ENCODE measurements at places on chromosomes 5 and 9. TPM values are rescaled to one million over a fixed set of nuclear protein-coding genes. Genes with fewer than 3 reads are reported as not detected.

DNA sequence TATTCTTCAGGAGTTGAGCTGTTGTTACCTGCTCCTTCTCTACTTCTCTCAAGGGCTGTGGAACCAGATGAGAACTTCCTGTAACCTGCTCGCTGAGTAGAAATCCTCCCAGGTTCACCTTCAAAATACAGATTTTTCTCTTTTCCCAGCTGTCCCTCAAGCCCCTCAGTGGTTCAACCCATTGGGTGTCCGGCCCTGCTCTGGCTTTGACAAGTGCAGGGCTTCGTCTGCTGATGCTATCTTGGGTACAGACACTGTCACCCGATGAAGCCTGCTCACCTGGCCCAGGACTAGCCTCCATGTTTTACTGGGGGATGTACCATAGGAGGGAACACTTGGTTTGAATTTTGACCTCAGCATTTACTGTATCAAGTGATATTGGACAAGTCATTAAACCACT, 490.4 kb downstream of the IRX1 start:
- no peaks in the 10 kb centered on the region for H3K4me1 ChIP-seq
- no peaks in the 10 kb centered on the region for H3K27me3 ChIP-seq
- DNase-seq, result no peak

Gene FOXD4L6
- not detected for total RNA-seq

DNA sequence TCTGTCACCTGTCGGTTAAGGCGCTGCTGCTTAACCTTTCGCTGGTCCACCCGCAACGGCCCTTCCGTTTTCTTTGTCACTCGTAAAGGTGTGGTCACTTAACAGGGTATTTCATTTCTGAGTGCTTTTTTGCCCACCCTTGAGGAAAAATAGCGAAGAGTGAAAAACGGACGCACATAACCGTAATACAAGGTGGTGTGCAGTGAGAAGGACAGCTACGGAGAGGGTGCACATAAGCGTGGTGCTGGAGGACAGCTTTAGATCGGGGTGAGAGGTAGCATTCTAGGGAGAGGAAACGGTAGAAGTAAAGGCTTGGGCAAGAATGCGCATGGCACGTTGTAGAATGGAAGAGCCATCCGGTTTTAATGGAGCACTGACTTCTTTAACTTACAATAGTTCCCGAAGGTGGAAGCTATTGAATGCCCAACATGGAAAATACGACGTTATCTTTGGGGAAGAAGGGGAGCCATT, 761 bp downstream of the CCT5 start:
- H3K4me3 ChIP-seq, result peak overlapping the region; percentile 83
- peaks cover 24% of the 10 kb centered on the region for H3K36me3 ChIP-seq

DNA sequence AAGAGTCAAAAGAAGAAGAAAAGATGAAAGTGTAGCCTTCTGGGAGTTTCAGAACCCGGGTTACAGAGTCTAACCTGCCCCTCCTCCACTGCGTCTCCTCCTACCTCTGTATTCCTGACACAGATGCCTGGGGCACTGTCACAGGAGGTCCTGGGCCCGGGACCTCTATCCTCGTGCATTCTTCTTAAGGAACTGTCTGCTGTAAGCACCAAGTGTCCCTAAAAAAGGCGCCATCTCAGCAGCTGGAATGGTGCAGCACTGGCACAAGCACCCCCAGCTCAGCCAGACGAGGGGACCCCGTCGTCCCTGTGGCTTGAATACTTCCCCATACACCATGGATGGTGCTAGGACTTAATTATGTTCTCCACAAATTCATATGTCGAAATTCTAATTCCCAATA, 35.8 kb upstream of the MVB12B start:
- no peaks in the 10 kb centered on the region for H3K27me3 ChIP-seq
- no peak for DNase-seq
- H3K27ac ChIP-seq, result no peak overlapping the region
- no peaks in the 10 kb centered on the region for H3K36me3 ChIP-seq

- H3K4me1 ChIP-seq, result no peaks in the 10 kb centered on the region
- no peak for DNase-seq
- no peak overlapping the region for H3K27ac ChIP-seq
These were observed 29.9 kb upstream of the RANBP6 start for GRCh38 chr9:6045364-6045763.

Gene IGIP
- total RNA-seq, result 11.6 TPM

- H3K4me3 ChIP-seq, result no peak overlapping the region
- H3K36me3 ChIP-seq, result no peaks in the 10 kb centered on the region
- DNase-seq, result no peak
These were observed 331.3 kb upstream of the CCNG1 start for GRCh38 chr5:163106098-163106497.

Gene OBP2B
- not detected for total RNA-seq

DNA sequence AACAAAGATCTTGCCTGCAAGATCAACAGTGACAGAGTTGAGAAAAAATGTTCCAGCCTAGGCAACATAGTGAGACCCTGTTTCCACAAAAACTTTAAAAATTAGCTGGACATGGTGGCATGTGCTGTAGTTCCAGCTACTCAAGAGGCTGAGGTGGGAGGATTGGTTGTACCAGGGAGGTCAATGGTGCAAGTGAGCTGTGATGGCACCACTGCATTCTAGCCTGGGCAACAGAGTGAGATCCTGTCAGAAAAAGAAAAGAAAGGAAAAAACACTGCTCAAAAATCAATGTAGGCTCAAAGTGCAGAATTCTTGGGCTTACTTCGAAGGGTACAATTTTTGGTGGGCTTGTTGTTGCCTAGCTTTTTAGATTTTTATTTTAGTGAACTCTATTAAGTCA, 145.4 kb downstream of the PLPPR1 start:
- H3K4me3 ChIP-seq, result no peak overlapping the region
- no peaks in the 10 kb centered on the region for H3K36me3 ChIP-seq
- no peaks in the 10 kb centered on the region for H3K4me1 ChIP-seq
- H3K27ac ChIP-seq, result no peak overlapping the region
- no peak for DNase-seq

- H3K4me1 ChIP-seq, result no peaks in the 10 kb centered on the region
- no peaks in the 10 kb centered on the region for H3K36me3 ChIP-seq
- H3K4me3 ChIP-seq, result no peak overlapping the region
- DNase-seq, result no peak
- no peak overlapping the region for H3K27ac ChIP-seq
- peaks cover 51% of the 10 kb centered on the region for H3K27me3 ChIP-seq
These were observed 11.5 kb upstream of the FRMPD1 start for GRCh38 chr9:37639109-37639762.

GRCh38 chr5:141711687-141712086, 29.7 kb upstream of the ARAP3 start:
- no peaks in the 10 kb centered on the region for H3K27me3 ChIP-seq
- no peaks in the 10 kb centered on the region for H3K4me1 ChIP-seq
- no peak for DNase-seq
- H3K36me3 ChIP-seq, result no peaks in the 10 kb centered on the region
- H3K27ac ChIP-seq, result no peak overlapping the region

Gene PCDHGA2
- total RNA-seq, result 2.0 TPM

Gene ANKRD18B
- total RNA-seq, result 0.58 TPM

GRCh38 chr5:74352256-74352655, 288.3 kb downstream of the ENC1 start:
- DNase-seq, result no peak
- H3K36me3 ChIP-seq, result no peaks in the 10 kb centered on the region
- H3K27me3 ChIP-seq, result no peaks in the 10 kb centered on the region
- H3K4me1 ChIP-seq, result no peaks in the 10 kb centered on the region
- no peak overlapping the region for H3K4me3 ChIP-seq
- H3K27ac ChIP-seq, result no peak overlapping the region

- no peaks in the 10 kb centered on the region for H3K27me3 ChIP-seq
- no peak overlapping the region for H3K4me3 ChIP-seq
- H3K4me1 ChIP-seq, result no peaks in the 10 kb centered on the region
- H3K27ac ChIP-seq, result no peak overlapping the region
- H3K36me3 ChIP-seq, result no peaks in the 10 kb centered on the region
These were observed 600.2 kb upstream of the TLE4 start for GRCh38 chr9:78971540-78971939.

DNA sequence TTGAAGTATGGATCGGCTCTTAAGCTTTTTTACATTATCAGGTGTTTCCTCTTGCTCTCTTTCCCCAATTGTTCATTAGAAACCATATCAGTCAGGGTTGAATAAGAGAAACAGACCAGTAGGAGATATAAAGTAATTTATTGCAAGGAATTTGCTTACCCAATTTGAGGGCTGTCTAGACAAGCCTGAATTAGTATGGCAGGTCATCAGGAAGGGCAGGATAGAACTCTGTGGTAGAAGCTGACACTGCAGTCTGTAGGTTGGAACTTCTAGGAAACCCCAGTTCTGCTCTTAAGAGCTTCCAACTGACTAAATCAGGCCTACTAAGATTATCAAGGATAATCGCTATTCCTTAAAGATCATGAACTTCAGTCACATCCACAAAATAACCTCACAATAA, 24.3 kb downstream of the ISOC1 start:
- no peak overlapping the region for H3K27ac ChIP-seq
- no peaks in the 10 kb centered on the region for H3K27me3 ChIP-seq
- no peaks in the 10 kb centered on the region for H3K4me1 ChIP-seq
- H3K36me3 ChIP-seq, result no peaks in the 10 kb centered on the region
- no peak overlapping the region for H3K4me3 ChIP-seq
- DNase-seq, result no peak

Gene C9
- not detected for total RNA-seq

Gene OR1N1
- not detected for total RNA-seq

- no peaks in the 10 kb centered on the region for H3K4me1 ChIP-seq
- no peaks in the 10 kb centered on the region for H3K36me3 ChIP-seq
- no peak for DNase-seq
- no peak overlapping the region for H3K4me3 ChIP-seq
- H3K27me3 ChIP-seq, result no peaks in the 10 kb centered on the region
- H3K27ac ChIP-seq, result no peak overlapping the region
These were observed 747.8 kb downstream of the CDH18 start for GRCh38 chr5:19240170-19240569.

Gene DBH
- 0.23 TPM for total RNA-seq

GRCh38 chr9:27108981-27109541, at the start of gene TEK:
TSS of gene TEK (plus strand) at chr9:27109225. CDS start at chr9:27109591, 366 bp downstream.
- no peak within 1 kb of the TSS for H3K4me3 ChIP-seq
- H3K27me3 ChIP-seq, result no peaks in the 10 kb centered on the region
- H3K27ac ChIP-seq, result peak within 1 kb of the TSS; percentile 56
- no peak for DNase-seq

DNA sequence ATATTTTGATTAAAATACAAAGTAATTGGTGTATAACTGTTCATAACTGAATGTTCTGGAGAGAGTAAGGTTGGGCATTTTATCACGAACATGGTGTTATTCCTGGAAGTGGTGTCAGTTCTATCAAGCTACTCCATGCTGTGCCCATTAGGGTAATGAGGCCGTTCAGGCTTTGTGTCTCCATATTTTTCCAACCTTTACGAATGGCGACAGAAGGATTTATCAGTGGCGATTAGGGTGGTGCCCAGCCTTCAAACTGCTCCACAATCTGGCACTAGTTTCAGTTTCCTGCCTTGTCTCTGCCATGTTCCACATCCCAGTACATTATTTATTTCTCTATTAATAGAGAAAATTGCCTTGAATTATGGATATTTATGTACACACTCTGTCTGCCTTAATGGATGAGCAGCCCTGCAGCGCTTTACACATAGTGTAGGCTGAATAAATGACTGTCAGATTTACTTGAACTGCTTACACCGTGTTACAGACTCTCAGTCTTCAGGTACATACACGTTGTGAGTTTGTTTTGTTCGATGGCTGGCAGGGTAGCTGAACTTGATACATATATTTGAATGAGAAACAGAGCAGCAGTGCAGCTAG, 23.9 kb upstream of the TMC1 start:
- DNase-seq, result no peak
- no peak overlapping the region for H3K27ac ChIP-seq
- H3K27me3 ChIP-seq, result no peaks in the 10 kb centered on the region

DNA sequence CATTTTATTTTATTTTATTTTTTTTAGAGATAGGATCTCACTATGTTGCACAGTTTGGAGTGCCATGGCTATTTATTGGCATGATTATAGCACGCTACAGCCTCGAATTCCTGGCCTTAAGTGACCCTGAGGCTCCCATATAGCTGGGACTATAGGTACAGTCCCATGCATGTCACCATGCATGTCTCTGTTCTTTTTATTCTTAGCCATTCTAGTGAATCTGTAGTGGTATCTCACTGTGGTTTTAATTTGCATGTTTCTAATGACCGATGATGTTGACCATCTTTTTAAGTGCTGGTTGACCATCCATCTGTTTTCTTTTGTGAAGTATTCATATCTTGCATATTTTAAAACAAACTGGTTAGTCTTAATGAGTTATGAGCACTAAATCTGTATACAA, 76.1 kb downstream of the SLC44A1 start:
- DNase-seq, result no peak
- no peaks in the 10 kb centered on the region for H3K27me3 ChIP-seq
- no peak overlapping the region for H3K4me3 ChIP-seq
- H3K27ac ChIP-seq, result no peak overlapping the region

DNA sequence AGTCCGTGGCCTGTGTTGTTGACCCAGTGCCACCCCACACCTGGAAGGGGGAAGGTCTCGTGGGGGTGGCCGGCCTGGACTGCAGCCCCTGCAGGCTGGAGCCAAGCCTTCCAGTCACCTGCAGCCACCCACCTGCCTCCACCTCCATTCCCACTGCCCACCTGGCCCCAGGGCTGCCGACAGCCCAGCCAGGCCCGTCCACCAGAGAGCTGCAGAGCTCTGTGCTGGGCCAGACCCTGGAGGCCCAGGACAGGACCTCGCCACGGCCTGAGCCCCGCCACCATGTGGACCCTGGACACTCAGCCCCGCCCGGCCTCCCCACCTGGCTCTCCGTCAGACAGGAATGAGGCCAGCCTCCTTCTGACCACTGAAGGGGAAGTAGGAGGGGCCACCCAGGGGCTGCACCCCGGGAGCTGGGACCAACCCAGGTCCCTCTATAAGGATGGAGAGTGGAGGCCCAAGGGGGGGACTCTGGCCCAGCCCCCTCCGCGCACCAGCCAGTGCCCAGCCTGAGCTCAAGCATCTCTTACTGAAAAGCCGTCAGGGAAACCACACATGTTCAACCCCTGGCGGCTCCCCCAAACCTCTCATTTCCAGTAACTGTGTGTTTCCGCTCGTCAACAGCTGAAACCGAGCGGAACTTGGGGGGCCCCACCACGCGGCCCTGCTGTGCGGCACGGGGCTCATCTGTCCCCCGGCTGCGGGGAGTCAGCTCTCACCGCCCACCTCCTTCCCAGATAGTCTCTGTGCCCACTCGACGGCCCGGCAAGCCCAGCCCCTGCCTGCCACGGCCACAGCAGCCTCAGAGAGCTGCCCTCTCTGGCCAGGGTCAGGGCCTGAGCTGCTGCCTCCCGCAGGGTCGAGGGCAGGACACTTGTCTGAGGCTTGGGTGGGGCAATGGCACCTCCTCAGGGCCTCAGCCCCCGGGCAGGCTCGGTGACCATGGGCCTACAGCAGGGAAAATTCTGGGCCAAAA, 12.8 kb downstream of the NOTCH1 start:
- H3K4me1 ChIP-seq, result peaks cover 94% of the 10 kb centered on the region
- H3K27me3 ChIP-seq, result no peaks in the 10 kb centered on the region
- peak overlapping the region; percentile 87 for H3K27ac ChIP-seq
- H3K36me3 ChIP-seq, result peaks cover 31% of the 10 kb centered on the region
- DNase-seq, result no peak
- H3K4me3 ChIP-seq, result no peak overlapping the region

Gene PPP1R26
- 20.7 TPM for total RNA-seq

GRCh38 chr5:31614151-31615020, 24.5 kb upstream of the PDZD2 start:
- H3K27ac ChIP-seq, result no peak overlapping the region
- H3K4me3 ChIP-seq, result no peak overlapping the region
- no peaks in the 10 kb centered on the region for H3K27me3 ChIP-seq
